Heart left ventricle (tissue), 16 donors: ENCODE measurements at places on chromosomes 3 and 15. TPM values are rescaled to one million over a fixed set of nuclear protein-coding genes. Genes with fewer than 3 reads are reported as not detected.

DNA sequence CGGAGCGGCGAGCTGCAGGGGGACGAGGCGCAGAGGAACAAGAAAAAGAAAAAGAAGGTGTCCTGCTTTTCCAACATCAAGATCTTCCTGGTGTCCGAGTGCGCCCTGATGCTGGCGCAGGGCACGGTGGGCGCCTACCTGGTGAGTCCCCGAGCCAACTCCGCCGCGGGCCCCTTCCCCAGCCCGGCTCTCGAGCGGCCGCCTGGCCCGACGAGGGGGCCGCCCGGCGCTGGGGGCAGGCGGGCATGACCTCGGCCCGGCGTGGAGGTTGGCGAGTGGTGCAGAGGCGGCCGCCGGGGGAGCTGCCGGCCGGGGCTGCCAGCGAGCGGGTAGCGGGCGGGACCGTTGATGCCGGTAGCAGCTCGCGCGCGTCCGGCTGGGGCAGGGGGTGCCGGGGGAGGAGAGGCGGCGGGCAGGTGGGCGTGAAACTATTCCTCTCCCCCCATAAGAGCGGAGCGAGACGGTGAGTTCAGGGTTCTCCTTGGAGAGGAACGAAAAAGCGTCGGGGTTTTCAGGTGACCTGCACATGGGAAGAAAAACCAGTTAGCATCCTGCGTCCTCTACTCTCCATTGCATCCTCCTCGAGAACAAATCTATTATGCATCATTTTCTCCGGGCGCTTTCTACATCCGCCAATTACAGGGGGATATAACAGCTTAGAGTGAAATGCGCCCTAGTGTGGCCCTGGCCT is 585 bp downstream of the SLCO3A1 start:
- no peaks in the 10 kb centered on the region for H3K27me3 ChIP-seq
- H3K27ac ChIP-seq, result peak overlapping the region; percentile 90
- peaks cover 23% of the 10 kb centered on the region for H3K4me1 ChIP-seq

DNA sequence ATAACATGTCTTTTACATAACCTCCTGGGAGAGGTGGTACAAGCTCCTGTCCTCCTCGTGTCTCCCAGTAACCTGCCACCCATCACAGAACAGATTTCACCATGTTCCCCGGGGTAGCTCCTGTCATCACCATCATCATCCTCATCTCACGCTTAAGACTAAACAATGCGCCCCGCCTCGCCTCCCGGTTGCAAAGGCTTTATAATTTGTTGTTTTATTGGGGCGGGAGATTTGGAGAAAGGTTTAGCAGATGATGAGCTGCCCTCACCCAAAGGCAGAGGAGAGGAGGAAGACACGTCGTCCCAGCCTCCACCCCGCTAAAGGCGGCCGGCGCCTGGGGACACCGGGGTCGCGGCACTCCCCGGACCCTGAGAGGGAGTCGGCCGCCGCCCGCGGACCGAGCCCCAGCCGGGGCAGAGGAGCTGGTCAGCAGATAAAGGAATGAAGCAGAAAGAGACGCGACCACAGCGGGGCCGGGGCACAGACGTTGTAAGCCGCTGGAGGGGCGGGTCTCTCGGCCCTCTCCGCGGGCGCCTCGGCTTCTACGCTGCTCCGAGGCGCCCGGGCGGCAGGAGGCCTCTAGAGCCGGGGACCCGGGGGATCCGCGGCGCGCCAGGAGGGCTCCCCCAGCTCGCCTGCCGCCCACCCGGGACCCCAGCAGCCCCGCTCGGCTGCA is 589 bp downstream of the HERC1 start:
- H3K4me1 ChIP-seq, result peaks cover 35% of the 10 kb centered on the region
- peak overlapping the region; percentile 89 for H3K4me3 ChIP-seq
- H3K27me3 ChIP-seq, result no peaks in the 10 kb centered on the region
- H3K27ac ChIP-seq, result peak overlapping the region; percentile 97
- peak; percentile 32 for DNase-seq

DNA sequence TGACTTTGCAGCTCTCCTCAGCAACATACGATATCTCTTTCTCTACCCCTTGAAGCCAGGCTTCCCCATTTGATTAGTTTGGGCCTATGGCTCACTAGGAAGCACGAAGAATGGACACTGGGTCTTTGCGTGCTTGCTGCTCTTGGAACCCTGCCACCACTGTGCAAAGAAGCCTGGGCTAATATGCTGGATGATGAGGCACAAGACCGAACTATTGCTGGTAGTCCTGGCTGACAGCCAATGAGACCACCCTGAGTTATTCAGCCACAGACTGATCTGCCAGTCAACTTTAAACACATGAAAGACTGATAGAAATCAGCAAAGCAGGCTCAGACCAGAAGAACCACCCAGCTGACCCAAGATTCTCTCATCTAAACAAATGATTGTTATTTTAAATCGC is 250.3 kb downstream of the CBLB start:
- H3K4me3 ChIP-seq, result no peak overlapping the region
- H3K27me3 ChIP-seq, result no peaks in the 10 kb centered on the region
- H3K27ac ChIP-seq, result no peak overlapping the region
- no peaks in the 10 kb centered on the region for H3K36me3 ChIP-seq
- no peak for DNase-seq
- H3K4me1 ChIP-seq, result no peaks in the 10 kb centered on the region

Gene SCN5A
- 139 TPM for total RNA-seq
